Activated T-helper 1 cell treated with anti-CD3 and anti-CD28 coated beads, Interleukin-12 subunit alpha, Interleukin-12 subunit beta, Interleukin-2, Interleukin-4 antibody, amounts not matched to agents 30 ng/mL and 10 ng/mL and 1 ng/mL, durations not matched to agents 14 hours and 24 hours and 36 hours (primary cell): ENCODE measurements at places on chromosomes 4 and X. TPM values are rescaled to one million over a fixed set of nuclear protein-coding genes. Genes with fewer than 3 reads are reported as not detected.
A peak's percentile ranks its signal among the peaks of the same experiment; 100 is the strongest.

The PLAC8 gene
- total RNA-seq: 35.5 and 41.9 TPM in 2 replicates

The CT55 gene
- not detected in 2 replicates for total RNA-seq

GRCh38 chrX:1417921-1418771, 26.2 kb upstream of the SLC25A6 start:
- no peak overlapping the region for H3K4me3 ChIP-seq
- peaks cover 43% of the 10 kb centered on the region for H3K36me3 ChIP-seq
- no peak for DNase-seq
- H3K27ac ChIP-seq: no peak overlapping the region
- no peaks in the 10 kb centered on the region for H3K27me3 ChIP-seq

DNA sequence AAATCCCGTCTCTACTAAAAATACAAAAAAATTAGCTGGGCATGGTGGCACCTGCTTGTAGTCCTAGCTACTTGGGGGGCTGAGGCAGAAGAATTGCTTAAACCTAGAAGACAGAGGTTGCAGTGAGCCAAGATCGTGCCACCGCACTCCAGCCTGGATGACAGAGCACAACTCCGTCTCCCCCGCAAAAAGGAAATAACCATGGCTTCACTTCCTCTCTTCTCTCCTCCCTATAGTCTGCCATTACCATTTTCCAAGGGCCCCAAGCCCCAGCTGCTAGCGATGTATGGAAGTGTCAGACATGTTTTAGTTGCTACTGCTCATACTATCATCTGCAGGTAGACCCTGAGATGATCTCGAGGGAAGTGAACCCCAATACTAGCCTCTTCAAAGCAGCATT, 177.3 kb upstream of the FAM9B start:
- no peak overlapping the region for H3K27ac ChIP-seq
- no peak overlapping the region for H3K4me3 ChIP-seq
- H3K36me3 ChIP-seq: no peaks in the 10 kb centered on the region
- H3K4me1 ChIP-seq: no peaks in the 10 kb centered on the region
- DNase-seq: no peak

GRCh38 chr4:143338313-143338712, 1.6 kb downstream of the GAB1 start:
- H3K36me3 ChIP-seq: no peaks in the 10 kb centered on the region
- H3K27me3 ChIP-seq: peaks cover 56% of the 10 kb centered on the region
- H3K27ac ChIP-seq: no peak overlapping the region

DNA sequence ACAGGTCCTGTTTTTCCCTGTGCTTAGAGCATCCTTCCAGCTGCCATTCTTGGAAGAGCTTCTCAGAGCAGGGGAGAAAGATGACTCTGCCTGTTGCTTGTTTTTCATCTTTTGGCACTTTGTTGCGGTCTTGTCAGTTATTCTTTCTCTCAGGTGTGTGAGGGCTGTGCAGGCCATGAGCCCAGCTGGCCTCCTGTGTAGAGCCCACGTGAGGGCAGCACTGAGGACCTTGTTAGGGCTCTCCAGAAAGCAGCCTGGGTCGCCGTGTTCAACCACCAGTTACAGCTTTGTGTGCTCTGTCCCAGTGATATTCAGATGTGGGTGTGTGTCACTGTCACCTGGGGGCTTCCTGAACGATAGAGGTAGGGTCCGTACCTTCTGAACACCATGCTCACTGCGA, 52.8 kb downstream of the NOP14 start:
- no peak for DNase-seq
- peaks cover 22% of the 10 kb centered on the region for H3K4me1 ChIP-seq
- no peak overlapping the region for H3K4me3 ChIP-seq
- H3K36me3 ChIP-seq: peaks cover 53% of the 10 kb centered on the region

DNA sequence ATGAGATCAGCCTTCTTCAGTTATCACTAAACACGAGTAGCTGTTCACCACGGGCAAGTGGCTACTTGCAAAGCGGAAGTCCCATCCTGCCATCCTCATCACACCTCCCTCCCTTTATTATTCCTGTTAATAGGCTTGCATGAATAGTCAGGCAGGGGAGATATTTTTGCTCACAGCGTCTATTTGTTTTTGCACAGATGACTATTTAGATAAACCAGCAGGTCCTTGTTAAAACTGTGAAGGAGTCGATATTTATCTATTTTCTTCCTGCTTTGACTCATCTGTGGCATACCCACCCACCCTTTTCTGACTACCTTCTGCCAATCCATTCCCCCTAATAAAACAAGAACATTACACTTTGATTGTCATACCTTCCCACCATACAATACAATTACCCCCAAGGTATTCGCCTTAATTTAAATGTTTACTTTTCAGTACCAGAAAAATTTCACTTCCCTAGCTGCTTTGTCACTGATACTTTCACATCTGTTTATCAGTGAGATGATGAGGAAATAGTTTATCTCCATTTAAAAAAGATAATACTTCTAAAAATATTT, 96.6 kb upstream of the BANK1 start:
- DNase-seq: no peak
- H3K36me3 ChIP-seq: no peaks in the 10 kb centered on the region
- H3K27me3 ChIP-seq: peaks cover 8% of the 10 kb centered on the region
- no peak overlapping the region for H3K27ac ChIP-seq
- H3K4me1 ChIP-seq: no peaks in the 10 kb centered on the region

- no peaks in the 10 kb centered on the region for H3K27me3 ChIP-seq
- DNase-seq: no peak
- peaks cover 4% of the 10 kb centered on the region for H3K36me3 ChIP-seq
- H3K4me3 ChIP-seq: no peak overlapping the region
- no peak overlapping the region for H3K27ac ChIP-seq
Observed at GRCh38 chrX:7127056-7127455, 20.5 kb upstream of the STS start.

DNA sequence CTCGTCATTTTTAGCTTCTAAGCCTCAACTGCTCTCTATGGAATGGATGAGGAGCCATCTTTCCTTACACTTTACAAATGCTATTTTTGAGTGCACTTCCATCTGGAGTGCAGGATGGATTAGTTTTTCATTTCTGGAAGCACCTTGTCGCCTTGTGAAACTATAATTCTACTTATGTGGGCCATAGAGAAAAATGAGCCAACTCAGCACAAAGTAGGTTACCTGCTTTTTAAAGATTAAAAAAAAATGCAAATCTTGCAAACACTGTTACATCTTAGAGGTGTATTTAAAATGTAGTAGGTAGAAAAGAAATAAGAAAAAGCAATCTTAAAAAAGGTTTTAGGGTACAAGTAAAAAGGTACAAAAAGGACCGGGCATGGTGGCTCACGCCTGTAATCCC, 10.9 kb downstream of the BOD1L1 start:
- H3K27ac ChIP-seq: no peak overlapping the region
- H3K4me3 ChIP-seq: no peak overlapping the region
- no peaks in the 10 kb centered on the region for H3K27me3 ChIP-seq
- DNase-seq: no peak

- no peaks in the 10 kb centered on the region for H3K4me1 ChIP-seq
- peaks cover 8% of the 10 kb centered on the region for H3K27me3 ChIP-seq
- no peak for DNase-seq
- no peak overlapping the region for H3K4me3 ChIP-seq
Observed at GRCh38 chr4:159015841-159016240, 87.0 kb upstream of the RAPGEF2 start.

The NSG1 gene
- 0.18 and 0.27 TPM in 2 replicates for total RNA-seq

- H3K4me3 ChIP-seq: no peak overlapping the region
- H3K27ac ChIP-seq: no peak overlapping the region
- peaks cover 3% of the 10 kb centered on the region for H3K27me3 ChIP-seq
- H3K4me1 ChIP-seq: no peaks in the 10 kb centered on the region
- H3K36me3 ChIP-seq: no peaks in the 10 kb centered on the region
Observed at GRCh38 chr4:139567159-139567870, 11.3 kb upstream of the SETD7 start.

The ENPP6 gene
- 2.5 and 3.4 TPM in 2 replicates for total RNA-seq

GRCh38 chrX:110317061-110317819, 645 bp downstream of the AMMECR1 start:
- H3K36me3 ChIP-seq: no peaks in the 10 kb centered on the region
- peak overlapping the region; percentile 84 for H3K27ac ChIP-seq

The HTN3 gene
- not detected in 2 replicates for total RNA-seq

DNA sequence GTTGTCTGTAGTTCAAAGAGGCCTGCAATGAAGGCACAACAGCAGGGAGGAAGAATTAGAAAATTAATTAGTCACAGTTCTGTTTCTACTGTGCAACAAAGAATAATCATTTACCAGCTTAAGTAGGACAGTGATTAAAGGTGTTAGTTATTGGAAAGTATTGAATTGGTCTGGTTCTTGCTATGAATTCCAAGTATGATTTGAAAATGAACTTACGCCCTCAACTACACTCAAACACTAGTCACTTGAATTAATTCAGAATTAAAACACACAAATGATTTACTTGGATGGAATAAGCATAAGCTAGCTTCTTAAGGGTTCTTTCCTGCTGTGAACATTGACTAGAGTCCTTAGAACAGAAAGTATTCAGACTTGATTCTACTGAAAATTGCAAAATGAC, 69.9 kb upstream of the EXOC1L start:
- no peaks in the 10 kb centered on the region for H3K27me3 ChIP-seq
- H3K4me3 ChIP-seq: no peak overlapping the region
- H3K4me1 ChIP-seq: no peaks in the 10 kb centered on the region
- no peak overlapping the region for H3K27ac ChIP-seq
- no peak for DNase-seq
- no peaks in the 10 kb centered on the region for H3K36me3 ChIP-seq

DNA sequence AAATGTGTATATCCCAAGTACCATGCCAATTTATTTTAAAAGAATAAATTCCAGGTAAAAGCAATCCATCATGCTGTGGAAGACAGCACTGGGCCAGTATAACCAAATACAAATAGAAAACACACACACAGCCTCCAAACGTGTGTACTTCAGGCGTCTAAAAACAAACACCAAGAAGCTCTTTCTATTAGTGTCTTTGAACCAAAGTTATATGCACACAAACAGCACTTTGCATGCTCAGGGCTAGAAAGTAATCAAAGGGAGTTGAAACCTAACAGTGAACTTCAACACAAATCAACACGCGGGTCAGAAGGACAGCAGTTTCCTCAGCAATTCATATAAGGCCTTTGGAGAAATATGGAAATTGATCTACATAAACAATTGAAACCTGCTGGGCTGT, 15.4 kb downstream of the GASK1B start:
- H3K4me1 ChIP-seq: no peaks in the 10 kb centered on the region
- no peak overlapping the region for H3K4me3 ChIP-seq
- no peak overlapping the region for H3K27ac ChIP-seq
- H3K27me3 ChIP-seq: peaks cover 4% of the 10 kb centered on the region

GRCh38 chrX:123036401-123036800, 147.7 kb upstream of the GRIA3 start:
- no peaks in the 10 kb centered on the region for H3K27me3 ChIP-seq
- H3K36me3 ChIP-seq: no peaks in the 10 kb centered on the region
- no peak for DNase-seq
- H3K27ac ChIP-seq: no peak overlapping the region
- H3K4me3 ChIP-seq: no peak overlapping the region

The FABP2 gene
- total RNA-seq: not detected in 2 replicates

The CFAP99 gene
- total RNA-seq: not detected in 2 replicates
